ENCODE measurements at places on chromosomes 5 and 9.

GRCh38 chr5:40685976-40686486 is 6.3 kb downstream of the PTGER4 start:
- no peak for DNase-seq

GRCh38 chr9:77946969-77947620 is 84.5 kb downstream of the GNAQ start:
- no peak for DNase-seq

- peak; percentile 17 for DNase-seq
Measured at GRCh38 chr5:179699616-179700237, 960 bp downstream of the CANX start.

DNA sequence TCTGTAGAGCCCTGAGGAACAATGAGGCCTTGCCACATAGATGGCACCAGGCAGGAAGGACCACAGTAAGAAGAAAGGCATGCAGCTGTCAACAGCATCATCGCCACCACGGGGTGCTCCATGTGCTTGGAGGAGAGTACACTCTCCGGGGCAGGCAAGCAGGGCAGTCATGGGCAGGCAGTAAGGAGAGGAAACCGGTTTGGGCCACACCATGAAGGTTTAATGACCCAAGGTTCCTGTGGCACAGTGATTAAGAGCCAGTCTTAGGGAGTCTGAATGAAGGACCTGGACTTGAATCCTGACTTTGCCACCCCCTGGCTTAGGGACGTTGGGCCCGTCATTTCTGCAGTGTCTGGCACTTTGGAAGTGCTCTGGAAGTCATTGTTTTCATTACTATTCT is 80.6 kb upstream of the ZBTB43 start:
- no peak for DNase-seq

- DNase-seq: no peak
Measured at GRCh38 chr5:171149772-171150171, 159.3 kb upstream of the TLX3 start.

- no peak for DNase-seq
Measured at GRCh38 chr5:177378884-177379883, 5.0 kb upstream of the SLC34A1 start.

- DNase-seq: peak; percentile 87
Measured at GRCh38 chr5:133944263-133945185, 23.9 kb downstream of the C5orf15 start.

- no peak for DNase-seq
Measured at GRCh38 chr5:104084896-104085295, 522.3 kb upstream of the NUDT12 start.

DNA sequence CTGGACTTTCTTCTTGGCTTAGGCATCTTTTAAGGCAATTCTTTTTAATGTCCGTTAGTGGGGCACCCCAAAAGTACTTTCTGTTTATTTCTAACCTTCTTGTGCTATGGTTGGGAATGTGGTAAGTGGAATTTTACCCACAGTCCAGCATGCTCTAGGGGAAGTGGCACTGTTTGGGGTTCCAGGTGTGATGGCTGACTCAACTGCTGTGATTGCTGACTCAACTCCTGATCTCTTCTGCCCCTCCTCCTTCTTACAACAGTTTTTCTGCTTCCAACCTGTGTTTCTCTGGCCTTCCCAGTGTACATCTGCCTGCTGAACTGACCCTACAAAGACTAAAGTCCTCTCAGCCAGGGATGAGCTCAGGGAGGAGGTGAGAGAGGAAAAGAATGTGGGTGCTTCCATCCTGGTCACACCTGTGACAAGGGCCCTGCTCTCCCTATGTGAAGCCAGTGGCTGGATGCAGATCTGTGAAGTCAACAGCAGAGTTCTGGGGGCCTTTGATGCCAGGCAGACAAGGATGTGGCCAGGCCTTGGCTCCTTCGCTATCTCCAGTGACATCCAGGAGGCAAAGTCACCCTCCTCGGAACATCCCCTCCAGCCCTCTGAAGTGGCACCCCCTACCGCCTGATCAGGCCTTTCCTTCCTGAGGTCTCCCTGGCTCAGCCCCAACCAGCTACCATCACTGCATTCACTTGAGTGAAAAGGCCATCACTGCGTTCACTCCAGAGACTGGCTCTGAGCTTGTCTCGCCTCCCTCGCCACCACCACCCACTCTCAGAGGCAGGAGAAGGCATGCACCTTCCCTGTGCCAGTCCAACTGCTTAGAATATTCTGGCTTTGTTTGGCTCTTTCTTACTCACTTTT is 72.2 kb downstream of the C5orf15 start:
- no peak for DNase-seq

GRCh38 chr5:171612749-171613148 is 172.9 kb upstream of the SMIM23 start:
- no peak for DNase-seq

GRCh38 chr9:133558191-133559126 is 24.0 kb downstream of the ADAMTSL2 start:
- DNase-seq: no peak

DNA sequence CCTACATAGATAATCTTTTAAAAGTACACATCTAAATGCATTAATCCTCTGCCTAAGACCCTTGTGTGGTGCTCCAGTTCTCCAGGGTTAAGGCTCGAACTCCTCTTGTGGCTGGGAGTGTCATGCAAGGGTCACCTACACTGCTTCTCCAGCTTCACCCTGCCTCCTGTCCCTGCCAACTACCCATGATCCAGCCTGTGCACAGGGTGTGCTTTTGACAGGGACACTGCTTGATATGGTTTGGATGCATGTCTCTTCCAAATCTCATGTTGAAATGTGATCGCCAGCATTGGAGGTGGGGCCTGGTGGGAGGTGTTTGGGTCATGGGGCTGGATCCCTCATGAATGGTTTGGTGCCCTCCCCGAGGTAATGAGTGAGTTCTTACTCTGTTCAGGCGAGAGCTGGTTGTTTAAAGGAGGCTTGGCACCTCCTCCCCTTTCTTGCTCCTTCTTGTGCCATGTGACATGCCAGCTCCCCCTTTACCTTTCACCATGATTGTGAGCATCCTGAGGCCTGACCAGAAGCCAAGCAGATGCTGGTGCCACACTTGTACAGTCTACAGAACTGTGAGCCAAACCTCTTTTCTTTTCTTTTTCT is 48.5 kb downstream of the SLC22A5 start:
- no peak for DNase-seq

DNA sequence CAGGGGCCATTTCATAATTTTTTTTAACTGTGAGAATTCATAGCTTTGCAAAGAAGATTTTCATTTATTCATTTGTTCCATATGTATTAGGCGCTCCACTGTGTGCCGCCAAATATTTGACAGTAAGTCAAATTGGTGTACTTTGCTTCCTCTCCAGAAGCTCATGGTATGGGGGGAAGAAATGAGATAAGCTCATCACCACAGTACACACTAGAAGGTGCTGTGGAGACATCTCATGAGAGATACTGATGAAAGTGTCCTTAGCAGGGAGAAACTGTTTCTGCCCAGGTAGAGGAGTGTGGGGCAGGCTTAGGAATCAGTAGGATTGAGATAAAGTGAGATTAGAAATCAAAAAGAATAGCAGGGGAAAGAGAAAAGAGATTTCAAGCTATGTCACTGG is 136.2 kb downstream of the CDH6 start:
- DNase-seq: no peak

DNA sequence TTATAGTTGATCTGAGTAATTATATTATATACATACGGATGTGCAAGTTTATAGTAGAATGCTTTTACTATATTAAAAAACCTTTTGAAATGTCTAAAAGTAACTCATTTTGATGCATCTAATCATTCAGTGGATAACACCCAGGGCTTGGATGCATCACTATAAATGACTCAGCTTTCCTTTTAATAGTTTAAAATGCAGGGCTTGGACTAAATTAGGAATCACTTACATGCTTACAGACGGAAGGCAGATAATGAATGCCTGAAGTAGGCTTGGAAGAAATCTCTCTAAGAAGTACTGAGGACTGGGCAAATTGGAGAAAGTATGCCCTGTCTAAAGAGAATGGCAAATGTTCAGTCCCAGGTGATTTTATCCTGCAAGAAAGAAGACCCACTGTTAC is 362.5 kb upstream of the CCNH start:
- no peak for DNase-seq

- no peak for DNase-seq
Measured at GRCh38 chr9:5470122-5470521, 19.8 kb downstream of the CD274 start.

- peak; percentile 80 for DNase-seq
Measured at GRCh38 chr5:149561848-149562247, 10.6 kb upstream of the CSNK1A1 start.

- DNase-seq: no peak
Measured at GRCh38 chr5:55180016-55180415, 7.0 kb upstream of the CDC20B start.

DNA sequence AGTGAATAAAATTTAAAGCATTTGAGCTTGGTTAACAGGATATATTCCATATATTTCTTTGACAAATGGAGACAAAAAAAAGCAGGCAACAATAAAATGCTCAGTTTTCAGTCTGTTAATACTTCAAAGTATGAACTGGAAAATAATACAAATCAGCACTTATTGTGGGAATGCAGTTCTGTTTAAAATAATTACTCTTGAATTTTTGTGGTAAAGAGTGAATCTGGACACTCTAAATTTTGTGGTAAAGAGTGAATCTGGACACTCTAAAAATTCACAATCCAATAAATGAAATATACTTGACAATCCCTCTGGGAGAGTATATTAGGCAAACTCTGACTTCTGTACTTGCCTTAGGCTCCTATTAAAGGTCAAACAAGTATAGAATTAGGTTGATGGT is 141.9 kb upstream of the RASA1 start:
- no peak for DNase-seq

DNA sequence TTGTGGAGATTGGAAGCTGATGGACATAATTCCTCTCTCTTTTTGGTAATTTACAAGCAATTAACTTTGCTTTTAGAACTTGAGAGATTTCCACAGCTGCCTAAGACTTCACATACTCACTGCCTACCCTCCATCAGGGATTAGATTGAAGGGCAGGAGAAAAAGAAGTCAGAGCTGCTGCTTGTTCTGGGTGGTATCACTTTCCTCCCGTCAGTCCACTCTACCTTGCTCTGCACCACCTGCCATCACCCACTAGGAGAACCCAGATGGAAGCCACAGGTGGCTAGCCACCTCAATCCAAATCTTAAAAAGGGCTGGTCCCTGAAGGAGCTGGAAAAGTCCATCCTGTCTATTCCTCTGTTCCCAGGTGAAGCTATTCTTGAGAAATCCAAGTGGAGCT is 10.5 kb downstream of the IRF1 start:
- no peak for DNase-seq

- no peak for DNase-seq
Measured at GRCh38 chr5:113344973-113345940, 89.5 kb downstream of the TSSK1B start.

DNA sequence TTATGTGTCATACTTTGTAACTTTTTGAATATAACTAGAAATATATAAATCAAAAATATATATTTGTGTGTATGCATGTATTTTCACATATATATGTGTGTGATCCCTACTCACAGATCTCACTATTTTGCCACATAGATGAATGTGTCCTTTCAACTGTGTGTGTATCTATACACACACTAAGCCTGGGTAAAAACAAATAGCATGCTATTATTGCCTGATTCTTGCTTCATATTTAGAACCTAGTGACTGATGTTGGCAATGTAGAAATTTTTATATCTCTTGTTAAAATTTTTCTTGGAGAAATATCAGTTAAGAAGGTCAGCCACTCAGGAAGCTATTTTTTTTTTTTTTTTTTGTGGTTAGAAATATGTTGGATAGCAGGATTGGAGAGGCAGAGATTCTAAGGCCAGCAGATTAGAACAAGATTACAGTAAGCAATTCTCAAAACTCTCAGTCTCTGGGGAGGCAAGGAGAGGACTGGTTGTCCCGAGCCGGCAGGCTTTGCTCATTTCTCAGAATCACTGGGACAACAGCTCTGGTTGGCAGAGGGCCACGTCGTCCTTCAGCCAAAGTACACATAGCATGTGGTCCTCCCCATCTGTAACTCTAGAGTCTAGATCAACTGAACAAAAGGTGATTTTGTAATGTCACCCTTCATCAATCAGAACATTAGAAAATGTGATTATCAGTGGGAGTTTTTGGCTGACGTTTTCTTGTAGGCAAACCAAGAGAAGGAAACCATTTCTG is 19.7 kb downstream of the C6 start:
- DNase-seq: no peak

GRCh38 chr5:4479426-4479825 is 660.7 kb upstream of the ADAMTS16 start:
- no peak for DNase-seq

DNA sequence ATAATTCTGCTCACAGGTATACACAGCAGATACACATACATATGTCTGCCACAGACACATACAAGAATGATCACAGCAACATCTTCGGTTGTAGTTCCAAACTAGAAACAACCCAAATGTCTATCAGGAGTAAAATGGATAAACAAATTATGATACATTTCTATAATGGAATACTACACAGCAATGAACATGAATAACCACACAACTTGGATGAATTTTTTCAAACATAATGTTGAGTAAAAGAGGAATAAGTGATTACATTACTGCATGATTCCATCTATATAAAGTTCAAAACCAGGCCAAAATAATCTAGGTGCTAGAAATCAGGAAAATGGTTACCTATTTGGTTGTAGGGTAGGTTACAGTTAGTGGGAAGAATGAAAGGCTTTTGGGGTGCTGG is 4.6 kb upstream of the EGFLAM start:
- no peak for DNase-seq

DNA sequence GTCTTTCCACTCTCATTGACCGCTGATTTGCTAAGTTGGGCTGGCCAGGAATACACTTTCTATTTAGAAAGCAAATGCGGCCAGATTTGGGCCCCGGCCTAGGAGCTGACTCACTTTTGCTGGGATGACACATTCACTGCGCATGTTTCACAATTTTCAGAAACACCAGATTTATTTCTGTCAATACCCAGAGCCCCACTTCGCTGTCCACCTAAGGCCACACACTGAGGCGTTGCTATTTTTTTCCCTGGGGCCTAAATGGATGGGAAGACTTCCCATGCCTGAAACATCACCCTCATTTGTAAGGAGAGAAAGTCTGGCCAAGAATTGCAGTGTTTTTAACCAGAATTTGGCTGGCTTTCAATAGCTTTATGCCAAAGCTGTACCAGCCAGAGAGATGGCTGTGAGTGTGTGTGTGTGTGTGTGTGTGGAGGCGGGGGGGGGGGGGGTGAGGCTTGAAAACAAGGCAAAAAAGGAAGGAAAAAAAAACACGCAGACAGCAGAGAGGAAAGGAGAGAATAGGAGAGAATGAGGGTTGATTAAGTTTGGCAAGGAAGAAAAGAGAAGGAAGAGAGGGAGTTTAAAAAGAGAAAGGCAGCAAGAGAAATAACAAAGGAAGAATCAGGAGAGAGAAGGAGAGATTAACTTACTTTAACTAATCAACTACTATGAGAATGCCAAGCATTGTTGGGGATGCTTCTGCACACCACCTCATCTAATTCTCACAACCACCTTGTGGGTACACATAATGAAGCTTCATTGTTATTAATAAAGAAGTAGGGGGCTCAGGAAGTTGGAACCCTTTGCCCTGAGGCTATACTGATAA is 261.4 kb upstream of the KLF4 start:
- DNase-seq: no peak

GRCh38 chr5:72288924-72289323 is 31.1 kb downstream of the MRPS27 start:
- DNase-seq: no peak

GRCh38 chr5:151757233-151758140 is 944 bp downstream of the ATOX1 start:
- DNase-seq: peak; percentile 40

GRCh38 chr9:16704116-16705110 is 166.1 kb downstream of the BNC2 start:
- DNase-seq: peak; percentile 65

GRCh38 chr9:77980622-77981021 is 51.0 kb downstream of the GNAQ start:
- no peak for DNase-seq

Measured in GM23338 (cell line).